ENCODE measurements at places on chromosomes 7 and 10.
A peak's percentile ranks its signal among the peaks of the same experiment; 100 is the strongest.

GRCh38 chr10:46250898-46251856, 35.6 kb upstream of the ANTXRL start:
- no peak for DNase-seq

- no peak for DNase-seq
These were observed 33.0 kb downstream of the PLEKHA1 start for GRCh38 chr10:122407375-122408125.

GRCh38 chr7:23791721-23792120, 81.7 kb downstream of the STK31 start:
- DNase-seq, result no peak

DNA sequence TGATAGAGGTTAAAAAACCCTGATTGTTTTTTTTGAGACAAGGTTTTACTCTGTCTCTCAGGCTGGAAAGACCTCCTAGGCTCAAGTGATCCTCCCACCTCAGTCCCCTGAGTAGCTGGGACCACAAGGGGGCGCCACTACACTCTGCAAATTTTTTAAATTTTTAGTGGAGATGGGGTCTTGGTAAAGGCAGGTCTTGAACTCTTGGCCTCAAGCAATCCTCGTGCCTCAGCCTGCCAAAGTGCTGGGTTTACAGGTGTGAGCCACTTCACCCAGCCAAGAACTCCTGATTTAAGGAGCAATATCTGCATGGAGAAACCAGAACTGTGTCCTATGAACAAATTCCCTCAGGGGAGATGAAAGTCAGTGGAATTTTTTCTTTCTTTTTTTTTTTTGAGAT, 7.3 kb upstream of the KLHDC10 start:
- DNase-seq, result peak; percentile 56

DNA sequence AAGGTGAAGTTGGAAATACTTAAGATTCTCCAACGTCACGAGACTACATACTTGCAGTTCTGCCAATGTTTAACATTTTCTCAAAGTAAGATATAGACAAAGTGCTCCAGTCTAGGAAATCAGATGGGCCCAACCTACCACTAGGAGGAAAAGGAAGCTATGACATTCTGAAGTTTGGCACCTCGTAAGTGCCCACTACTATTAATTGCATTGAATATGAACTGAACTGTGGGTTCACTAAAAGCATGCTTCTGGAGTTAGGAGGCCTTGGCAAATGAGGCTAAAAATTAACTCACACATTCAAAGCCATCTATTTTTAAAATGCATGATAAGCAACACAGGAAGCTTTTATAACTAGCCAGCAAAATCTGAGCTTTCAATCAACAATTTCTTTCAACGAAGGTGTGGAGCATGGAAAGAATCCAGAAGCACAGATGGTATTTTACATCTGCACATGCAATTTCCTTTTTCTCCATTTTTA, 149.7 kb downstream of the LRRTM3 start:
- DNase-seq, result no peak

DNA sequence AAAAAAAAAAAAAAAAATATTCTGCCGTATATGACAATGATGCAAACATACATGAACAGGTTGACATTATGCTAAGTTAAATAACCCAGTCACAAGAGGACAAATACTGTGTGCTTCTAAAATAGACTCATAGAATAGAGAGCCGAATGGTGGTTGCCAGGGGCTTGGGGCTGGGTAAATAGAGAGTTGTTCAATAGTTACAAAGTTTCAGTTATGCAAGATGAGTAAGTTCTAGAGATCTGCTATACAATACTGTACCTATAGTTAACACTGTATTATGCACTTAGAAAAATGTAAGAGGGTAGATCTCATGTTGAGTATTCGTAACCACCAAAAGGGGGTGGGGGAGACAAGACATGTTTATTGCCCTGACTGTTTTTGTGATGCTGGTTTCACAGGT, 77.1 kb upstream of the GNAI1 start:
- no peak for DNase-seq

GRCh38 chr7:36840904-36841303, 116.6 kb upstream of the AOAH start:
- no peak for DNase-seq

DNA sequence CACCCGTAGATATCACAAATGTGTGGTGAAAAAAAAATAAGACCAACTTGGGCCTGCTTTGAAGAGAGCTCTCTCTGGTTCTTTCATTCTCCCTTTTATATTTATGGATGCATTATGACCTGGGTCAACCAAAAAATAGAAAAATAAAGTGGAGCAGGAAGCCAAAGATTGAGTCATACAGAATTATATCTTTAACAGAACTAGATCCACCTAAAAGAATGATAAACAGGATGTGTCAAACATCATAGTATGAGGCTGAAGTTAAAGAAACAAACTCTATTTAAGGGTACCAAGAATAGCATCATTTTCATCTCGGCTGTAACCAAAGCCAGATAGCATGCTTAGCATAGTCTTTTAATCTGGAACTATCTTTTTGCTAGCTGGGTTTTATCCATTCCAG, 28.8 kb upstream of the NMT2 start:
- no peak for DNase-seq

GRCh38 chr7:151863386-151864079, 13.4 kb downstream of the PRKAG2 start:
- no peak for DNase-seq

DNA sequence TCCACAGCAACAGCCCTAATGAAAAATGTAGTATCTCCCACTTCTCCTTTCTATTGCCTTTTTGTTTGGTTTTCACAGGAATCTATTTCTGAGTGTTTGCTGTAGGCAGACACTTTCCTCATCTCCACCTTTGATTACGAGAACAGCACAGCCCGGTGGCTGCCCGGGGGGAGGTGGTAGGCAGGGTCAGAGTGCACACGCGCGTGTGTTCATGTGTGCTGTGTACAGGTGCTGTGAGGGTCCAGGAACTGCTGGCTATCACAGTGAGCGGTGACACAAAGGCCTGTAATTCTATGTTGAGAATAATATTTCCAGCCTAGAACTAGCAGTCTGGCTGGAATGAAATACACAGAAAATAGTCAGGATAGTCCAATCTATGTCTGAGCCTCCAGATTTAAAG, 212.8 kb downstream of the ADARB2 start:
- DNase-seq, result no peak

DNA sequence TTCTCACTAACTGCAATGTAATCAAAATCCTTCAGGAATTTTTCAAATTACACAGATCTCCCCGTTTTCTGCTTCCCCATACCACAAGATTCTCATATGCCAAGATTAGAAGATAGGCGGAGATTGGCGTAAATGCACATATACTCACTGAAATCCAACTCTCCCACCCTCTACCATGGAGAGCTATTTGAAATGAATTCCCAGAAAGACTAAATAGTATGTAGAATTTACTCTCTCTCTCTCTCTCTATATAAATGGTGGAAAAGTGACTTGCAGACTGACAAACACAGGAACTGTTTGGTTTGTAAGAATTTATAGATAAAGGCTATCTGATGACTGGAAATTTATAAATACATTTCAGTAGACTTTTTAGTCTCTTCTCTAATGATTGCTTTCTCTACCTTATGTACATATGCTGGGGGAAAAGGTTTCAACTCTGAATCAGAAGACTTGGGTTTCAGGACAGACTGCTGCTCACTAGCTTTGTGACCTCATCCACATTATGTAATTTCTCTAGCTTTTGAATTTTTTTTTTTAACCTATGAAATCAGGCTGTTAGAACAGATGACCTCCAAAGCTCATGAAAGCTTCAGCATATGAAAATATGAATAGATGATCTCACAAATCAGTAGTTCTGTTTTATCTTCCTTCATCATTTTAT, 67.8 kb upstream of the CSTF2T start:
- DNase-seq, result no peak

DNA sequence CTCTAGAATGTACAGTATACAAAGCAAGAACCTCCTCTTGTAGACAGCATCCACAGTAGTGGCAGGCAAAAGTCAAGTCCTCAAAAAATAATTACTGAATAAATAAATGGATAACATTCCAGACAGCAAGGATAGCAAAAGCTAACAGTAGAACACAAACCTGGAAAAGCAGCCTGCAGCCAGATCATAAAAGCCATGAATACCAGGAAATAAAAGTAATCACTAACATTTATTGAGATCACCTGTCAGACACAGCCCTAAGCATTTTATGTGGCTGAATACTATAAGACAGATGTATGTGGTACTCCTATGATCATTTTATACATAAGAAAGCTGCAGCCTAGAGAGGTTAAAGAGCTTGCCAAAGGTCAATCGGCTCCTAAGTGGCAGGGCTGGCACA, 34.0 kb downstream of the CUL2 start:
- no peak for DNase-seq

DNA sequence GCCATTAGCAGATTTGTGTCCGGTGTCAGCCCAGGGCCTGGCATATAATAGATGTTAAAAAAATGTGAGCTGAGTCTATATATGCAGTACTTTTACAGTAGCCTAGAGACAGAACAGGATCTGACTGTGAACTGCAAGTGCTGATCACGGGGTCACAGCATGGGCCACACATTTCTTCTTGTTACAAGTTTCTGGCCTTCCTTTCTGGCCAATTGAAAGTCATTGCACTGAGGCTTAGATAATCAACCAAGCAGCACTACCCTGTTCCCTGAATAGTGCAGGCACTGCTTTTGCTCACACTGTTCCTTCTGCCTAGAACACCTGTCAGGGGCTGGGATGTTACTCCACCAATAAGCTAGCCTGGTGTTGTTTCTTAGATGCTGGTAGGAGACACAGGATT, 5.4 kb upstream of the MARVELD1 start:
- DNase-seq, result no peak

GRCh38 chr7:1113548-1113885, 25.6 kb downstream of the GPER1 start:
- no peak for DNase-seq

DNA sequence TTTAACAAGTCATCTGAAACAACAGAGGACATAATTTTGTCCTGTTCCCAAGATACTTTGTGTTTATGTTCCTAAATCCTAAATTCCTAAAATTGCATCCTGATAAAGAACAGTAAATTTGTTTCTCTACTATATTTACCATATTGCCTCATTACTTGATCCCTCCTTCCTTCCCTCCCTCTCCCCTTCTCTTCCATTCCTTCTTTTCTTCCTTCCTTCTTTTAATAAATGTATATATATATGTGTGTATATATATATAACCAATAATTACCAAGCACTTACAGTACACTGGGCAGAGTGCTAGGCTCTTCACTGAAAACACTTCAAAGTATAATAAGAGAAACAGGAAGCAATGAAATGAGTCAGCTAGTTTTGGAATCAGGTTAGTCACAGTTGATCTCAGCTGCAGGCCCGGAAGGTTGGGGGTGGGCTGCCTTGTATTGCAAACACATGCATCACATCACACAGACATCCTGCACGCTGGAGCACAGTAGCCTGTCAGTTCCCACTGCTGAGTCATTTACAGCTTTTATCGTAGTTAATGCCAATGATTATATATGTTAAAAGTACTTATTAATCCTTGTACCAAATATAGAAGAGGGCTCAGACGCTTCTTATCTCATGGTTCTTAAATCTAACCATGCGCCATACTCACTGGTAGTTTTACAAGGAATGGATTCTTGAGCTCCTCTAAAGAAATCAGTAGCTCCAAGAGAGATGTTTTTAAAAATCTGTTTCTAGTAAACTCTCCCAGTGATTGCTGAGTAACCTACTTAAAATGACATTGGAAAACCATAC, 551.7 kb downstream of the GRM8 start:
- DNase-seq, result peak; percentile 51

- no peak for DNase-seq
These were observed 232.6 kb upstream of the HABP2 start for GRCh38 chr10:113320211-113320610.

- DNase-seq, result no peak
These were observed 12.0 kb upstream of the BMPER start for GRCh38 chr7:33893377-33893776.

- DNase-seq, result no peak
These were observed 65.1 kb downstream of the SLC37A3 start for GRCh38 chr7:140333223-140333622.

- no peak for DNase-seq
These were observed 273.6 kb upstream of the PODXL start for GRCh38 chr7:131829947-131830558.
